ENCODE measurements at places on chromosomes 11 and 22.
A peak's percentile ranks its signal among the peaks of the same experiment; 100 is the strongest.

DNA sequence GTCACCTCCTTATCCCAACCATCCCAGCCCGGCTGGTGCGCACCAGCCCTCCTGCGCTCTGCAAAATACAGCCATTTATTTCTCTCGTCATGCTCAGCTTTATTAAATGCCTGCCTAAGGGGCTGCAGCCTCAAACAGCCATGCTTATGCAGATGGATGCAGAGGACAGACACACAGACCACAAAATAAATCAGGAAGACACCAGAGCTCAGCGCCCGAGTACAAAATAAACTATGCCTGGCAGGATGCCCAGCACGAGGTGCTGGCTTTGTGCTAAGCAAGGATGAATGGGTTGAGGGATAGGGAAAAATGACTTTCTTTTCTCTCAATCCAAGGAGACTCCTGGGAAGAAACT lies 70.5 kb downstream of the RPUSD4 start:
- no peak for DNase-seq

DNA sequence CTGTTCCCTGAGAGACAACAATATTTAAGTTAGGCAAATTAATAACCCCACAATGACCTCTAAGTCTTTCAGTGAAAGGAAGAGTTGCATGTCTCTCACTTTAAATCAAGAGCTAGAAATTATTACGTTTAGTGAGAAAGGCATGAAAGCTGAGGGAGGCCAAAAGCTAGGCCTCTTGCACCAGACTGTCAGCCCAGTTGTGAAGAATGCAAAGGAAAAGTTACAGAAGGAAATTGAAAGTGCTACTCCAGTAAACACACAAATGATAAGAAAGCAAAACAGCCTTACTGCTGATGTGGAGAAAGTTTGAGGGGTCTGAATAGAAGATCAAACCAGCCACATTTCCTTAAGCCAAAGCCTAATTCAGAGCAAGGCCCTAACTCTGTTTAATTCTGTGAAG lies 45.0 kb downstream of the BBOX1 start:
- no peak for DNase-seq

GRCh38 chr11:30585125-30585891 lies 845 bp downstream of the MPPED2 start:
- no peak for DNase-seq

GRCh38 chr22:38467904-38468442 lies at the start of gene KDELR3:
TSS of gene KDELR3 (plus strand) at chr22:38468096. CDS start at chr22:38468234, 138 bp downstream.
- DNase-seq: peak; percentile 43
